ENCODE measurements at places on chromosomes 3 and 15.

DNA sequence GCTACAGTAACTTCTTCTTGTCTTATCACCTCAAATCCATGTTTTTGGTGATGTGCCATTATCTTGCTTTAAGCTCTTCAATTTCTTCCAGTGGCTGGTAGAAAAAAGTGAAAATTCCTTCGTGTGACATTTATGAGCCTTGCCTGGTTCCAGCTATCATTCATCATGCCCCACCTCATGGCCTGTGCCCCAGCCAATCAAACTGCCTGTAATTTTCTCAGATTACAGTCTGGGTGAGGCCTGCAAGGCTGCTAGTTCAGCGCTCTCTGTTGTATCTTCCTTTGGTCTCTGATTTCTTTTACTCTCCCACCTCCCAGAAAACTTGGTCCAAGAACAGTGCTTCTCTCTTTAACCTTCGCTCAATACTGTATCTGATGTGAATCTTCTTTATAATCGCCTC lies 249.3 kb upstream of the ZNF717 start:
- no peak for DNase-seq

GRCh38 chr15:66763186-66764071 lies 61.4 kb downstream of the SMAD6 start:
- no peak for DNase-seq

DNA sequence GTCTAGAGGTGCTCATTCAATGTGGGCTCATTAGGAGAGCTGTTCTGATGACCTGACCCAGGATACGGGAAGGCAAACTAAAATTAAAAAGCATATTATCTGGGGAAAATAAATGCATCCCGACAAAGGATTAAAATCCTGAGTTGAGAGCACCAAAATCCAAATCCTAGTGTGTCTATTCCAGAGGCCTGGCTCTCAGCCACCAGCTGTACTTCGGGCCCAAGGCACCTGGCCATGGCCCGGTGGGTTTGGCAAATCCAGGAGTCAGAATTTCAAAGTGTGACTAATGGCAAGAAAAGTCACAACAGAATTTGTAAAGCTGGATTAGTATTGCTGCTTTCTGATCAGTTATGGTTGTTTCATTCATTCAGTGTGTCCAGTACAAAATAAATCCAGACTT lies 2.6 kb upstream of the LYSMD4 start:
- DNase-seq, result no peak

GRCh38 chr3:72782521-72782920 lies 65.7 kb downstream of the SHQ1 start:
- no peak for DNase-seq

- peak; percentile 25 for DNase-seq
Measured at GRCh38 chr3:3127432-3128010, 781 bp downstream of the TRNT1 start.

GRCh38 chr3:192033246-192033645 lies 572.3 kb downstream of the PYDC2 start:
- no peak for DNase-seq

GRCh38 chr3:184347321-184348056 lies 10.1 kb downstream of the FAM131A start:
- DNase-seq, result no peak

DNA sequence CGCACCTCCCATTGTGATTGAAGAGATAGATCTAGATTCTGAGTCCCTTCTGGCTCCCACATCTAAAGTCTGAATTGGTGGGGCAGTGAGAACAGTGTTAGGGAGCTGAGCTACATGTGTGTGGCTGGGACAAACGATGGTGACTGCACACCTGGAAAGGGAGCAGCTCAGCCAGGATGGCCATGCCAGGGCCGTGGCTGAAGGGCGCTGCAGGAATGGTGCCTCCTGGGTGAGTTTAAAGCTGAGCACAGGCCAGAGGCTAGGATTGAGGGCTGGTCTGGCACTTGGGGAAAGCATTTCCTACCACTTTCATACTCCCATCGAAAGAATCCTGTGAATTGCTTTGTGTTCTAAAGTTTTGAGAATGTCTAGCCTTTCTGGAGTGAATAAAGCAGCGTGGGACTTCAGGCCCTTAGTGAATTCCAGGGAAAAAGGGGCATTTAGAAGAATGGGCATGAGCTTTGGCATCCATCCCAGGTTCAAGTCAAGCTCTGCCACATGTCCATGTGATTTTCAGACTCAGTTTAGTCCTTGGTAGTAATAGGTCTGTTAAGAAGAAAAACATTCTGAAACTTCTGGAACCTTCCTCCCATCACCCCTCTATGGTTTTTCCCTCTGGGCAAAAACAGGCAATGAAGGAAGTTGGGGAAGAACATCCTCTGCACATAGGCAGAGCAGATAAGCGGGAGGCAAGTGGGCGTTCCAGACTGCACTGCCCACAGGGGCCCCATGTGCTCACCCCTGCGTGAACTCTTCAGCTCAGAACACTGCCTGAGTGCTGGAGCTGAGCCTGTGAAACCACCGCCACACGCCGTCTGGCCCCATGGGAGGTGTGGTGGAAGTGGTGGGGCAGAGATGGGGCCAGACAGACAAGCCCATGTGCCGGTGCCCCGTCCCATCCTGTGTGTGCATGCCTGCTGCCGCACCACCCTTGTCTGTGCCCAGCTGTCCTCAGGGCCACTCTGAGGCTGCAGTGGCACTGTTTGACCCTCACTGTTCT lies 12.9 kb upstream of the CPNE9 start:
- no peak for DNase-seq

DNA sequence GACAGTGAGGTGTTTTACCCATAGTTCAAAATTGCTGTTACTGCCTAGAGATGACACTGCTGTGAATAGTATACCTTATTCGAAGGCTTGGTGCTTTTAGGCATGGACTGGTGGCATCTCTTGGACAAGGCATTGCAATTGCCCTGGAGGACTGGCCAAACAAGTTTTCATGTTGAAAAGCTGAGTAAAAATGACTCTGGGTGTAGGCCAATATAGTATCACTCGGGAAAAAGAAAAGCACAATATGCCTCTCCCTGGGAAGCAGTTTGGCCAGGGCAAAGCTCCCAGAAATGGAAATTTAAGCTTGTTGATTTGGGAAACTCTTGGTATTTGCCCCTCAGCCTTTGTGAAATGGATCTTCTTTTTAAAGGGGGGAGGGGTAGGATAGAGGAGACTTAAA lies 54.8 kb downstream of the ZNF609 start:
- DNase-seq, result no peak

DNA sequence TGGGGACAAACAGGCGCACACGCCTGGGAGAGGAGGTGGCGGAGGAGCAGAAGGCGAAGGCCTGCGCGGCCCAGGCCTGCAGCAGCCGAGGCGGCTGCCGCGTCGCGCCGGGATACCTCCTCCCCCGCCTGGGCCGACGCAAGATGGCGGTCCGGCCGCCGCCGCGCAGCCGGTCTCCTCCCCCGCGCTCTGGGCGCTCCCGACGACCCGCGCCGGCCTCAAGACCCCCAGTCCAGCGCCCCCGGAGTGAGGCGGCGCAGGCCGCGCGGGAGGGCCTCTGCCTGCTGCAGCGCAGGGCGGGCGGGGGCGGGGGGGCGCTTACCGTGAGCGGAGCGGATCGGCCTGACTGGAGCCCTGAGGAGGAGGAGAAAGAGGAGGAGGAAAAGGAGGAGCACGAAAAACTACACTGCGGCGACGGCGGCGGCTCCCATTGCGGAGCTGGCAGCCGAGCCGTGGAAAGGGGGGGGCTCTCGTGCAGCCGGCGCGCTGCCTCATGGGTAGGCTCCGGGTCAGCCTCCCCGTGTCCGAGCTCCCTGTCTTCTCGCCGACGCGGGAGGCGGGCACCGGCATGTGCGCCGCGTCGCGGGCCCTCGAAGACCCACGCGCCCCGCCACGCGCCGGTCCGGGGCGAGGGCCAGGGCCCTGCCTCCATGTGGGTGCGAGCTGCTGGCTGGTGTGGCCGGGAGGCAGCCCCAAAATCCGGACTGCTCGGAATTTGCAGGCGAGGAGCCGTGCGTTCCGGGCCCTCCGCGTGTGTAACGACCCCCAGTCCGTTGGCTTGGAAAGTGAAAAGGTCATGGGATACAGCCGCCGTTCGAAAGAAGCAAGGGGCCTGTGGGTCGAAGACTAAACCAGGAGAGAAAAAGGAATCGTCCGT lies at the start of gene ZNF280D:
Gene ZNF280D, minus strand, starts transcription at position 374 of the 877 bp plus-strand sequence. CDS start 26,400 bp downstream, outside the sequence.
- peak; percentile 49 for DNase-seq

DNA sequence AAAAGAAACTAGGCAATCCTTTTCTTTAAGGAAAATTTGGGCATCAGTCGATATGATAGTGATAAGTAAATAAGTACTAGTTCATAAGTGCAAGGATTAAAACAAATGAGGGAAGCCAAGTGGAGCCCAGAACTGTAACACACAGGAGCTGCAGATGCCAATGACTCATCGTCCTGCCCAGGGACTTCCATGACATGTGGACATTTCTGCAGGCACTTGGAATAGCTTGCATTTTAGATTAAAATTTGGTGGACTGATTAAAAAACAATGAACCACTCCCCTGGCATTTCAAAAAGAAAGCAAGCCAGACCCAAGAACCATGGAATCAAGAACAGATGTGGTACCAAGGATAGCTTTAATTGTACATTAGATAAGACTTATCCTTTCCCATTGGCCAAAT lies 2.9 kb downstream of the SAMD7 start:
- DNase-seq, result no peak

- DNase-seq, result no peak
Measured at GRCh38 chr3:54985856-54986255, 58.0 kb upstream of the LRTM1 start.

DNA sequence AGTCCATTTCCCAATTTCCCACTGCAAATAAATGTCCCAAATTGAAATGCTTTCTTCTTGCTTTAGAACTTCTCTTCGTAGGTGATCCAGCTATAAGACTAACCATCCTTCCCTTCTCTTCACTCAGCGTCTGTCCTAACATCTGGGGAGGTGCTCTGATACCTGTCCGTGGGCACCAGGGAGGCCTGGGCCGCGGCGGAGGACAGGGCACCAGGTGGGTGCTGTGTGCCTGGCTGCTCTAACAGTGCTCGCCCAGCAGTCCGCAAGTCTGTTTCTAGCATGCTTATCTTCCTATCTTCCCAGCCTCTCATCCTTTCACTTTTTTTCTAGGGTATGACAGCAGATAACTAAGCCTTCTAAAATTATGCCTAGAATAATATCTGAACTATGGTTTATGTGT lies 37.3 kb downstream of the NKIRAS1 start:
- no peak for DNase-seq

DNA sequence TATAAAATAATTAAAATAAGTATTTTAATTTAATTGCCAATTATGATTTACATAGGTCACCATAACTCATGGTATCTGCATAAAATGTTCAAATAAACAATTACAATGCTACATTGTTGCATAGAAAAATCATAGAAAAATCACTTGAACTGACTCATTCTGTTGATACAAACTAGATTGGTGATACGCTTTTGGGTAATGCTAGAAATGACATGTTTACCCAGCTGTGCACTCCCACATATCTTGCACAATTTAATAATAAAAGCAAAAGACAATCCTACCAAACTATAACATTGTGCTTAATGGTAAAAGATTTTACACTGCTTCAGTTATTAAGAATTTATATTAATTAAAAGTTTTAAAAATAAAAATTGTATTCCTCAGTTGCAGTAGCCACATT lies 45.8 kb upstream of the FBXL22 start:
- DNase-seq, result no peak

DNA sequence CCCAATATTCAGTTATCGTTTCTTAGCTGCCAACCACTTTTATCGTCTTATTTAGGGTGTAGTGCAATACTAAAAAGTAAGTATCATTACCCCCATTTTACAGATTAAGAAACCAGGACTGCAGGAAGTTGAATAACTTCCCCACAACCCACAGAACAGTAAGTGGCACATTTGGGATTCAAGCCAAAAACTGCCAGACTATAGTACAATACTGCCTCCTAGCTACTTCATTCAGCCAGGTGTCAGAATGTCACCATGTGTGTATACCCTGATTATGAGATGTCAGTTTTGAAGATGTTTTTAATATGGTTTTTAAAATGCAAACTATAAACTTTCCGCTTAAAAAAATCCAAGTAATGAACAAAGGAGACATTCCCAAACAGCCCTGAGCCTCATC lies 74.2 kb upstream of the PROK2 start:
- DNase-seq, result no peak

DNA sequence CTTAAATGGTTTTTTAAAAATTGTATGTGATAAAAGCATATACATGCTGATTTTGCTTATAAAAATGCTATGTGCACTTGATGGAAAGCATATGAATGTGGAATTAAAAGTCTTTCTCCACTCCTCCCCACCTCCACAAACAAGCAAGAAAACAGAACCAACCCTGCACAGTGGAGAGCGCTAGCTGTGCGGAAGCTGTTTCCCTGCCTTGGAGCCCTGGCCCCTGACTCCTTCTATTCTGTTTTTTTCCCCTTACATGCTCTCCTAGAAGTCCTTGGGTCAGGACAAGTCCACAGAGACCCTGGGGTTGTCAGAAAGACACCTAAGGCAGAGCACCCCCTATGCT lies 64.2 kb downstream of the BOC start:
- DNase-seq, result no peak

DNA sequence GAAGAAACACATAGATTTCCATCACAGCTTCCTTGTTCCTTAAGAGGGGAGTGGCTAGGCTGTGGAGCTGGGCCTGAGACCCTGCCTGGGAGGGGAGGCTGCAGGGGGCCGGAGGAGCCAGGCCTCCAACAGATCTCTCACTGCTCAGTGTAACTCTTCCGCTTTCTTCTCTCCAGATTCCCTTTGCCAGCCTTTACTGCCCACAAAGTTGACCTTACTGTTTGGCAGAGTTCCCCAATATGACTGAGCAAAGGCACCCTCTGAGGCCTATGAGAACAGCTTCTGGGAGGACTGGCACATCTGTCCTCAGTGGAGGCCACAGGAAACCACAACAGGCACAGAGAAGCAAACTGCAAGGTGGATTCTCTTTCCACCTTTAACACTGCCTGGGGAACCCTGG lies 38.1 kb downstream of the SLCO2A1 start:
- DNase-seq, result no peak

GRCh38 chr3:157294491-157294890 lies 134.5 kb upstream of the CCNL1 start:
- DNase-seq, result no peak

DNA sequence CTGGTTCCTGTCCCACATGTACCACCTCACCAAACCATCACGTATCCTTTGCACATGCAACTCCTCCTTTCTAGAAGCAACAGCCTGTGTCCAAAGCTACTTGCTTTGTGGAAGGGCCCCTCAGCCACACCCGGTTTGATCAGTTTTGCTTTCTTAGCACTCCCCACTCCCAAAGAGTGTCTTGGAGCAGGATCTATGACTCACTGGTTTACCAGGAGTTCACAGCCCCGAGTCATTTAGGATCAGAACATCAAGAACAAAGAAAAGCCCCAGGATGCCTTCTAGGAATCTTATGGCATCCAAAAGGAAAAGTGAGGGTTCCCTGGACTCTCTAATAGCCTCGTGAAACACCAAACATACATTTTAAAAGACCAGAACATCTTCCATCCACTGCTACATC lies 50.7 kb upstream of the IGF1R start:
- DNase-seq, result no peak

- no peak for DNase-seq
Measured at GRCh38 chr3:63774781-63775180, 44.3 kb upstream of the C3orf49 start.

Measured in activated CD8-positive, alpha-beta memory T cell treated with anti-CD3 and anti-CD28 coated beads for 4 hours (primary cell).